Stimulated activated CD4-positive, alpha-beta T cell treated with anti-CD3 and anti-CD28 coated beads, Interleukin-1b, Interleukin-23, amount 100 ng/mL, for 4 hours (primary cell): ENCODE measurements at places on chromosomes 5 and 9.

DNA sequence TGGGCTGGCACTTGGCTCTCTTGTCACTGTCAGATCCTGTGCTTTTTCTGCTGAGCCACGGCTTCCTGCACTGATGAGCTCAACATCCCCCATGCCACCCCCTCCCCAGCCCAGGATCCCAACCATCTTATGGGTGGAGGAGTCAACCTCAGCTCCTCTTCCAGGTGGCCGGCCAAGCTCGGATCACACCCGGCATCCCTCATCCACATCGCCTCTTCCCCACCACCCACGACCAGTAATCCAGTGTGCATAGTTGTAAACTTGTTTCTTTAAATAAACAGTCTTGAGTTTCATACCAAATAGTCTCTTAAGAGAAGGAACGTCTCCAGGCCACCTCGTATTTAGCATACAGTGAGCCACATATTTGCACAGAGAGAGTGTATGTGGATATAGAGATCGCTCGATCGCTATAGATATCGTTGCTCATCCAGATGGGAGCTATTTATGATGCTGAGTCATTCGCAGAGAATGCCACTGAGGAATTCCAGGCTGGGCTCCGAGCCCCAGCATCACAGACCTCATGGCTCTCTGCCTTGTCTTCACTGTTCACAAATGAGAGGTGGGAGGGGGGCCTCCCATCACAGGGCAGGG is 61.8 kb upstream of the CPLX2 start:
- DNase-seq = no peak

DNA sequence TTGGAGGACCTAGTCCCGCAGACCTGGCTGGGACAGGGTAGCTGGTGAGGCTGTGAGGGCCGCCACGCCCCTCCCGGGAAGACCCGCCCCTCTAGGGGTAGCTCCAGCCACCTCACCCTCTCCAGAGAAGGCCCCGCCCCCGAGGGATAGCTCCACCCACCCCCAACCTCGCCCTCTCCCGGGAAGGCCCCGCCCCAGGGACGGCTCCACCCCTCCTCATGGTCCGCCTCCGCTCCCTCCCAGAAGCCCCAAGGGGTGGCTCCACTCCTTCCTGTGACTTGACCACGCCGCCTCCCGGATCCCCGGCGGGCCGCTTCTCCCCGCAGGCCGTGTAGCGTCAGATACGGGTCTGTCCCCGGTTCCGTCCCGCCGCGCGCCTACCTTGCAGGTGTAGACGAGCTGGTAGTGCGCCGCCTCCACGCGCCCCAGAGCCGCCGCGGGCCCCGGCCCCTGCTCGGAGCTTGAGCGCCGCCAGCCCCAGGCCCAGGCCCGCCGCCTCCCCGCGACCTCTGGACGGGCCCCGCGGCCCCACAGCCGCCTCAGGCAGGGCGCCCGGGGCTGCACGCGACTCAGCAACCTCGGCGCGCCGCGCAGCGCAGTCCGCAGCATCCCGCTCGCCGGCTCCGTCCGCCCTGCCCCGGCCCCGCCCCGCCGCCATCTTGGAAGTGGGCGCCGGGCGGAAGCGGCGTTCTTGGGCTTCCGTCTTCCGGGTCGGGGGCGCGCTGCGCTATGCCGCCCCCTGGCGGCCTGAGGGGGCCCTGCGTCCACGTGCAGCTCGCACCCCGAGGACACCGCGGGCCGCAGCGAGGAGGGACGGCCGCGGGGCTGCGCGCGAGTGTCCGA is at the start of gene DNLZ:
DNLZ (minus strand) TSS at position 639 of the 843 bp plus-strand sequence; CDS start at position 609, 30 bp downstream.
- DNase-seq = peak; percentile 96

- DNase-seq = no peak
Measured at GRCh38 chr9:129509533-129509928, 111.4 kb downstream of the C9orf50 start.

- no peak for DNase-seq
Measured at GRCh38 chr5:131794586-131794985, 2.2 kb downstream of the FNIP1 start.

- DNase-seq = no peak
Measured at GRCh38 chr9:88746743-88747398, 211.9 kb downstream of the NXNL2 start.

DNA sequence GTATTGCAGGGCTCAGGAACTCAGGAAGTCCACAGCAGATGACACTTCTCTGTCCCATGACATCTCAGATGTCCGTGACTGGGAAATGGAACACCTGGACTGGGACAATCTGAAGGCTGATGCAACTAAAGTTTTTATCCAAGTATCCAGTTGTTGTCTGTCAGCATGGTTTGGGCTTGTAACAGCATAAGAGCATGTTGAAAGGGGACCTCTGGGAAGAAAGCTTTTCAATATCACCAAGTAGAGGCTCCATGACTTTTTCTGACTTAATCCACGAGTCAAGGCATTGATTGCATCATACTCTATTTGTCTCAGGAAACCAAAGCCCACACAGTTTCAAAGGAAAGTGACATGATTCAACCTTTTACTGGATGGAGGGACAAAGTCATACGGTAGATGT is 807.7 kb downstream of the MTRR start:
- no peak for DNase-seq

DNA sequence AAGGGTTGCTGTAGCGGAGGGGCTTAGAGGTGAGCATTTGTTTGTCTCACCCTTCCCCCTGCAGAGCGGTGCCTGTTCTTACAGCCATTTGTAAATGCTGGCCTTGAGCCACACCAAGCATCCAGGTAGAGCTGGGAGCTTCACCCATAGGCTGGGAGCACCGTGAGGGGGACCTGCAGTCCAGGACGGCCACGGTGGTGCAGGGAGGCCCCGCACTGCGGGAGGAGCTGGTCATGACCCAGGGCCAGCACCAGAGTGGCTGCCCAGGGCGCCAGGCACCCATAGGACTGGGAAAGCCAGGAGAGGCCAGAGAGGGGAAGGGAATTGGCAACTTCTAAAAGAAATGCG is 197.3 kb upstream of the ADAMTS16 start:
- no peak for DNase-seq

DNA sequence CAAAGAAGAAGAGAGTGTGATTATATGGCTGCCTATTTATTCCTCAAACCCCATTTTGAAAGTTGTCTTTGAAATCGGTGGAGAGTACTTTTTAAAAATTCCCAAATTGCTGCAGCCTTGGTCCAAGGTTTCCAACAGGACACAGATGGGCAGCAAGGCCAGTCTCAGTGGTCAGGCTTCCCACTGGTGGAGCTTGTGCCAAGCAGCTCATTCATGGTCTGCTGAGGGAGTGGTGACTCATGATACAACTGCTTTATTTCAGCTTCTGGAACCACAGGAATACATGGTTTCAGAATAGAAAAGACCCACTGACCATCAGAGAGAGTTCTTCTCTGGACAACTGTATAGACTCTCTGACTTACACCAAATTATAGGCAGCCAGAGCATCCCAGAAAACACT is 673.1 kb upstream of the KLF4 start:
- DNase-seq = no peak

DNA sequence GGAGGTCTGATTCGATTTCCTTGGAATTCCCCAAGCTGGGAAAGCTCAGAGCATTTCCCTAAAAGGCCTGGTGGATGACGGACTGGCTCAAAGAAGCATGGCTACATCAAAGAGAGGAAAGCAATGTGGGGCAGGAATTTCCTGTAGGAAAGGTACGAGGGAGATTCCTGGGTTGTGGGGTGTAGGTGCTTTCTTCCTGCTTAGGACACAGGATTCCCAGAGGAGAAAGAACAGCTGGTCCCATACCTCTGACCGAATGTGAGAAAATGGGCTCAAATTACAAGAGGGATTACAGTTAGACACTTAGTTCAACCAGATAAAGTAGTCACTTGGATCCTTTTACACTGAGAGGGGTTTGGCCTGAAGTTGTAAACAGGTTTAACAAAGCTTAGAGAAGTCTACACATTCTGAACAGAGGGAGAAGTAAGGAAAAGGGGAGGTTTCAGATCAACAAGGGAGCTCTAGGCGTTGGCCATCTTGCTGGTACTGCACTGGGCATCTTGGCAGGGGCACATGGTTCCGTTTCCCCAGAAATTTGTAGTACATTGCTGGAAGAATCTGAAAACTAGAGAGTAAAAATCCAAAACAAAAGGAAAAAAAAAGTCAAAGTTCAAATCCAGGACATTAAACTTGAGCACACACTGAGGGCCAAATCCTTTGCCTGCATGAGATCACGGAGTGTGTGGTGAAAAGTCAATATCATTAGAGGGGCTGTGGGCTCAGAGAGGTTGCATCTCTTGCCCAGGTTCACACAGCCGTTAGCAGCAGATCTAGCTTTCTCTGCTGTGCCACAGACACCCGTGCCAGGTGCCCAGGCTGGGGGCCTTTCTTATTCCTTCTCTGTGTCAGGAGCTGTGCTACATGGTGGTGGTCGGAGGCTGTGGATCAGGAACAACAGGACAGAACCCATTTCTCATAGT is 171.3 kb downstream of the RGS3 start:
- no peak for DNase-seq

DNA sequence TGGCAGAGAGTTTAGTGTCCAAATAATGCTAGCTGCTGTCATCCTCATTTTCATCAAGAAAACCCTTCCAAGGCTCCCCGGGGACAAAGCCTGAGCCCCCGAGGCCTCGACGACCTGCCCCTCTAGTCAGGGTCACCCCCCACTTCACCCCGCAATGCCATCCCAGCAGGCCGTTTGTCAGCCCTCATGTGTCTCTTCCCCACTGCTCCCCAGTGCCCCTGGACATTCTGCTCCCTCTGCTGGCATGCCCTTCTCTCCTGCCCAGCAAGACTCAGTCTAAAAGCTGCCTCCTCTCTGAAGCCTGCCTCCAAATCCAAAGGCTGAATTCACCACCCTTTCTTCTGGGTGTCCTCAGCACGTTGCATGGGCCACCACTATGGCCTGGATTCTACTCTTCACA is 59.3 kb downstream of the PAX5 start:
- DNase-seq = no peak

DNA sequence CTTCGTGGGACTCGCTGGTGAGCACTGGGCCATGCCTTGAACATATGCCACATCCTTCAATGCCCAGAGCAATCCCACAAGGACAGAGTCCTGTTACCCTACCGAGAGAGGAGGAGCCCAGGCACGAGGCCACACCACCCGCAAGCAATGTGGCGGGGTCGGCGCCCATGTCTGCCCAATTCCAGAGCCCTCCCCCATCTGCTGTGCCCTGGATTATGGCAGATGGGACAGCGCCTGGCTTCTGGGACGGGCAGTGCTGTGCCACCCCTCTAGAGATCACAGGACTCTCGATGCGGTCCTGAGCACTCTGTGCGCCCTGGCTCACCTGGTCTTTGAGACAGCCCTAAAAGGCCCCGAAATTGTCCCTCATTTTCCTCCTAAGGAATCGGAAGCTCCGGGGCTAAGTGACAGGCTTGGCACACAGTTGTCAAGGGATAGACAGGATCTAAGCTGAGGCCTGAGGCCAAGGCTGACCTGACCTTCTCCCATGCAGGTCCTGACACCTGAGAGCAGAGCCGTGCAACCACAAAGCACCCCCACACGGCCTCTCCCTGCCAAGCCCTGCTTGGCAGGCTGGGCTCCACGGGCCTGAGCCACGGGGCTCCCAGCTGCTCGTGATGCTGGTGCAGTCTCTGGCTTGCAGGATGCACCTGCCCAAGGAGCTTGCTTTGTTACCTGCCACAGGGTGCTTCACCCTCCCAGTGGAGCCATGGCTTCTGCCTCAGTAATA is 48.8 kb downstream of the PRRT1B start:
- no peak for DNase-seq

DNA sequence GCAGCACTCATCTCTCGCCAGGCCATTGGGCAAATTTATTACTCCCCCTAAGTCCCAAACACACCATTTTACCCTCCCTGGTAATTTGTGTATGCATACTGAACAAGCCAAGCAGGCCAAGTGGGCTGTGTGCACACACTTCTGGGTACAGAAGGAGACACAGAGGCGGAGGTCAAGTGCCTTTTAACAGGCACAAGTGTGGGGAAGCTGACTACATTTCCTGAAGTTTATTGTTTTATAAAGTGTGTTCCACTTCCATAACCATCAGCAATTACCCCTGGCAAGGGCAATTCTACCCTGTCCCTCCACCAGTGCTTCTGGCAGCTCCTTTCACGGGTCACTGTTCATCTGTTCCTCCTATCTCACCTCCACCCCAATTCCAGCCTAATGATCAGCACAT is 93.9 kb downstream of the SETX start:
- no peak for DNase-seq

DNA sequence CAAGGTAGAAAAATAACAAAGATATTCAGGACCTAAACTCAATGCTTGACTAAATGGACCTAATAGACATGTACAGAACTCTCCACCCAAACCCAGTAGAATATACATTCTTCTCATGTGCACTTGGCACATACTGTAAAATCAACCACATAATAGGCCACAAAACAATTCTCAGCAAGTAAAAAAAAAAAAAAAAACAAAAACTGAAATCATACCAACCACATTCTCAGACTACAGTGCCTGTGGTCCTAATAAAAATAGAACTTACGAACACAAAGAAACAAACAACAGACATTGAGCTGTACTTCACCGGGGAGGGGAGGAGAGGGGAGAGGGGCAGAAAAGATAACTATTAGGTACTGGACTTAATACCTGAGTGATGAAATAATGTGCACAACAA is 114.1 kb upstream of the CD180 start:
- no peak for DNase-seq

GRCh38 chr9:117644133-117644931 is 59.9 kb upstream of the TLR4 start:
- DNase-seq = peak; percentile 32

GRCh38 chr5:78959767-78960166 is 25.3 kb downstream of the ARSB start:
- no peak for DNase-seq

DNA sequence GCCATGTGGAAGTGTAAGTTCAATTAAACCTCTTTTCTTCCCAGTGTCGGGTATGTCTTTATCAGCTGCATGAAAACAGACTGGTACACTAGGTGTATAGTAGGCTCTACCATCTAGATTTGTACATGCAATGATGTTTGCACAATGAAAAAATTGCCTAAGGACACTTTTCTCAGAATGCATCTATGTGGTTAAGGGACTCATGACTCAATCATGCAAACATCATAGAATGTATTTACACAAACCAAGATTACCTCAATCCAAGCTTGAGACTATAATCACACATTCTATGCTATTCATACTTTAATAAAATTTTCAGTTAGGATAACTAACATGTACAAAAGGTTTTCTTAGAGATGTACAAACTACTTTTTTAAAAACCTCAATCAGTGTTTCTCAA is 1164.5 kb downstream of the CDH12 start:
- DNase-seq = no peak

GRCh38 chr9:130579738-130580463 is 524 bp downstream of the FUBP3 start:
- DNase-seq = no peak

DNA sequence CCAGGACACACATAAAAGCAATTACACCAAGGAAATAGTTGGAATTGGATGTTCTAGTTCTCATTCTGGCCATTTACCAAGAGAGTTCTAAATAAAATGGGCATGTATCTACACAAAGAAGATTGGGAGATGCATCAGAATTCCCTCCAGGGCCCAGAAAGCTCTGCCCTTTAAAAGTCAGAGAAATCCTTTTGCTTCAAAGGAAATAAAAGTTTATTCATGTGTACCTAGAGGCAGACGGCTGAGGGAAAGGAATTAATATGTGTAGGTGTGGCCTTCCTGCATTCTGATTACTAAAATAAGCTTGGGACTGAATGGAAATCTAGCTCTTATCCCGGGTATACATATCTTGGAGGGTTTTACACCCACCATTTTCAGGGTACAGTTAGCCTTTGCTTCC is 719.4 kb downstream of the SEMA5A start:
- DNase-seq = no peak
